SJCRH30 (cell line): ENCODE measurements at places on chromosomes 1 and 21. TPM values are rescaled to one million over a fixed set of nuclear protein-coding genes. Genes with fewer than 3 reads are reported as not detected.

Gene VSIG8
- not detected in 2 replicates for total RNA-seq

Gene SPRR5
- not detected in 2 replicates for total RNA-seq

Gene SLC45A3
- 11.7 and 11.8 TPM in 2 replicates for total RNA-seq

Gene LACTBL1
- 0.15 and 0.20 TPM in 2 replicates for total RNA-seq

Gene C1orf94
- 5.7 and 6.9 TPM in 2 replicates for total RNA-seq

Gene CDCA8
- total RNA-seq, result 55.0 and 58.5 TPM in 2 replicates

Gene OLFM3
- 2.8 and 3.3 TPM in 2 replicates for total RNA-seq

Gene PDE9A
- total RNA-seq, result 14.8 and 14.9 TPM in 2 replicates

Gene AADACL3
- total RNA-seq, result not detected in 2 replicates

Gene EFNA1
- total RNA-seq, result 1.8 and 2.2 TPM in 2 replicates

Gene CDC20
- 181 and 185 TPM in 2 replicates for total RNA-seq

Gene CFHR1
- total RNA-seq, result 0.10 TPM in 1 of 2 replicates, not detected in the other

Gene CASZ1
- 2.3 and 2.4 TPM in 2 replicates for total RNA-seq

Gene TINAGL1
- total RNA-seq, result 0.56 and 1.2 TPM in 2 replicates

Gene C4BPB
- not detected in 2 replicates for total RNA-seq

Gene LENEP
- not detected in 2 replicates for total RNA-seq

Gene LIPI
- not detected in 2 replicates for total RNA-seq

Gene MYBPHL
- 5.8 and 5.9 TPM in 2 replicates for total RNA-seq

Gene UMODL1
- total RNA-seq, result 0.30 and 0.79 TPM in 2 replicates

Gene KCNA2
- total RNA-seq, result not detected in 2 replicates

Gene CLIC4
- 157 and 169 TPM in 2 replicates for total RNA-seq

Gene UAP1
- total RNA-seq, result 70.7 and 76.1 TPM in 2 replicates

Gene TCHH
- total RNA-seq, result not detected in 2 replicates
